Immature natural killer cell (primary cell): ENCODE measurements at places on chromosomes 16 and 17. TPM values are rescaled to one million over a fixed set of nuclear protein-coding genes. Genes with fewer than 3 reads are reported as not detected.
A peak's percentile ranks its signal among the peaks of the same experiment; 100 is the strongest.

The C16orf78 gene
- polyA plus RNA-seq: not detected

The CNEP1R1 gene
- 19.4 TPM for polyA plus RNA-seq

The KRT20 gene
- polyA plus RNA-seq: not detected

The CLEC18C gene
- polyA plus RNA-seq: not detected

The TMC8 gene
- 58.2 TPM for polyA plus RNA-seq

The DNASE1L2 gene
- not detected for polyA plus RNA-seq

- DNase-seq: no peak
Measured at GRCh38 chr17:81994593-81995462, 17.4 kb downstream of the ASPSCR1 start.

- no peak for DNase-seq
Measured at GRCh38 chr17:78230252-78230962, 1.0 kb upstream of the TMEM235 start.

- no peak for DNase-seq
Measured at GRCh38 chr17:74362069-74362405, 369 bp upstream of the BTBD17 start.

GRCh38 chr17:43546319-43547188, at the start of gene ETV4:
ETV4 (minus strand) TSS chr17:43546340; CDS start chr17:43545617, 723 bp downstream.
- peak; percentile 84 for DNase-seq

DNA sequence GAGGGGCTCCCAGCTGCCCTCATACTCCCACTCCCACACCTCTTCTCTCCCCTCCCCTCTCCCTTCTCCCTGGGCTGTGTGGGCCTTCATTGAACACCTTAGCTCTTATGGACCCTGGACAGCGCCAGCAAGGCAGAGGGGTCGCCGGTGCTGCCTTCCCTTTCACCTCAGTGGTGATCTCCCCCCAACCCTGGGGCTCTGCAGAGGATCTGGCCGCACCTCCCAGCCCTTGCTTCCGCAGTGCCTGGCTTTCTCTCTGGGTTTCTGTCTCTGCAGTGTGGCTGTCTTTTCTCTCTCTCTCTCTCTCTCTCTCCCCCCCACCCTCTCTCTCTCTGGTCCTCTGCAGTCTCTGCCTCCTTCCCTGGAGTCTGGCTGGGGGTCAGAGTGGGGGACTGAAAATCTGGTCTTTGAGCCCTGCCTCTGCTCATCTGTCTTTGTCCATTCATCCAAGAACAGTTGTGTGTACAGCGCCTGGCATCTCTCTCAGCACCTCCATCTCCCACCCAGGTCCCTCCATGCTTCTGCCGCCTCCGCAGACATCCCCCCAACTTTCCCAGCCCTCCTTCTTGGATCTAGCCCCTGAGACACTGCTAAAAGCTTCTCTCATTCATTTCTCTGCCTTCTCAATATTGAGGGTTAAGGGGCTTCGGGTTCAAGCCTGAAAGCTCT, 1.1 kb downstream of the SEZ6L2 start:
- no peak for DNase-seq

- no peak for DNase-seq
Measured at GRCh38 chr17:38899421-38899820, 26.0 kb upstream of the LASP1NB start.

DNA sequence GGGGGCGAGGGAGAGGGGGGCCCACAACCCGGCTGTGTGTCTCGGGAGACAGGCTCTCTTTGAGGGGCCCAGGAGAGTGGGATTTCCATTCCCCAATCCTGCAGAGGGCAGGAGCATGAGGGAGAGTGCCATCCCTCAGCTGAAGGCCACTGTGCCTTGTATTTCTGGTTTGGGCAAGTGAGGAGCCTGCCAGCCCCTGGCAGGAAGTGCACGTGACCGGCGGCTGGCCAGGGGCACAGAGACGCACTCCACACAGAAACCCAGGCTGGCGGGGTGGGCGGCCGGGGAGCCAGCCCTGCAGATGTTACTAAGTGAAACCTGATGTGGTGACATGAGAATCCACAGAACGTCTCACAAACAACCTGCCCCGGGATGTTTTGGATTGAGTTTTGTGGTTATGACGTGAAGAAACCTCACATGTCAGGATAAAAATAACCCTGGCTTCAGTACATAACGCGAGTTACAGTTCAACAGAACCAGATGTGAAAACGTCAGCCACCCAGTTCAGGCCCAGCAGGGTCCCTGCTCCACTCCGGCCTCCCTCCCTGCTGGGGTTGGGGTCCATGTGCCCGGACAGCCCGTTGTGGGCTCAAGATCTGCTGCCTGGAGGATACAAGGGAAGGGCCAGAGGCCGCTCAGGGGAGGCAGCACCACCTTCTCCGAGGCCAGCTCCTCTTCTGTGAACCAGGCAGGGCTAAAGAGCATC, 51.7 kb upstream of the MTSS2 start:
- DNase-seq: peak; percentile 74

DNA sequence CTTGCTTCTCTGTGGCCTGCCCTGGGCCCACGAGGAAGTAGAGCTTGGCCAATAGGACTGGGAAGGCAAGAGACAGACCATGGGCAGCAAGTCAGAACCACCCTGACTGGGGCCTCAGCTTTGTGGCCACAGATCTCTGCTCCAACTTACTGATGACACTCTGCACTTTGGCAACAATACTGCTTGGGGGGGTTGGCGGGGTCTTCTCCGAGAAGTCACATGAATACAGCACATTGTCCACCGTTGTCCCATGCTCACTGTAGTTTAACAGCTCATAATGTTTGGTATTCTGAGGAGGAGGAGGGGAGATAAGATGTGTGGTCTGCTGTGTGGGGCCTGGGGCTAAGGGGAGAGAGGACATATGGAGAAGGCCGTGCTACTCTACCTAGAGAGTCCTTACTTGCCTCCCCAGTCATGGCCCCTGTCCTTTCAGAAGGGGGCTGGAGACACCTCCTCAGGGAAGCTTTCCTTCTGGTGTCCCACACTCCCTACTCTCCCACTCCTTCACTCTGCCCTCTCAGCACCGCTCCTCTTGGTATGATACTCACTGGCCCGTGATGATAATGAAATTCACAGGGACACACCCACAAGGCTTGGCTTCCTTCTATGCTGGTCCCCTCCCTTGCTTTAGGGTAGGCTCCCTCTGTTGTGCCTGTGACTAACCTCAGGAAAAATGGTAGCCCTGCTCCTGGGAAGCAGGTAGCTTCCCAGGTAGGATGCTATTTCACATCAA, 4.0 kb upstream of the DHRS13 start:
- no peak for DNase-seq

DNA sequence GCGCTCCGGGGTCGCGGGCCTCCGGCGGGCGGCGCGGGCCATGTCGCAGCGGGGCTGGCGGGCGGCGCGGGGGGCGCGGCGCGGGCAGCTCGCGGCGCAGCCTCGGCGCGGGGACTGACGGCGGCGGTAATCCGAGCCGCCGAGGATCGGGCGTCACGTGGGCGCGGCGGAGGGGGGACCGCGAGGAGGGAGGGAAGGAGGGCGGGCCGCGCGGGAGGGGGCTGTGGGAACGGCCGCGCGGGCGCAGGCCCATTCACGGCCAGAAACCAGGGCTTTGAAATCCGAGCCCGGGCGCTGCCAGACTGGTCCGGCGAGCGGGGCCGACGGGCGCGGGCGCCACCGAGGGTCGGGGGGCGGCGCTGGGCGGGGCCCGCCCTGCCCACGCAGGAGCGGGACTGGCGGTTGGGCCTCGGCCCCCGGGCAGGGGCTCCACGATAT, at the start of gene MTSS2:
Gene MTSS2 (minus strand): TSS at position 116 of the 438 bp plus-strand sequence. CDS start 262 bp downstream, outside the sequence.
- DNase-seq: no peak

GRCh38 chr17:48187872-48188608, 80.5 kb downstream of the SNX11 start:
- no peak for DNase-seq

DNA sequence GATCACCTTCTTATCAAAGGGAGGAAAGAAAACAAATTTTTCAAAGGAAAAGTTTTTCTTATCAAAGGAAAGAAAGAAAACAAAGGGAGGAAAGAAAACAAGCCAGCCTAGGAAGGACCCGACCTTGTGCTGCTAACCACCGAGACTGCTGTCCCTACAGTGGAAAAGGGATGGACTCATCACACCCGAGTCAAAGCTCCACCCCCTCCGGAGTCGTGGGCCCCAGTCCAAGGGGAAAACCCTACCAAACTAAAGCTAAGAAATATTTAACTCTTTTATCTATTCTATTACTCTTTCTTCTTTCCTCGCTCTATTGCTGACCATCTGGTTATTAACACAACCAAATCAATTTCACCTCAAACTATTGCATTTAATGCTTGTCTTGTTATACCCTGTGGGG, 6.1 kb upstream of the ENDOV start:
- no peak for DNase-seq

- DNase-seq: no peak
Measured at GRCh38 chr17:78555746-78556401, 21.3 kb downstream of the DNAH17 start.

DNA sequence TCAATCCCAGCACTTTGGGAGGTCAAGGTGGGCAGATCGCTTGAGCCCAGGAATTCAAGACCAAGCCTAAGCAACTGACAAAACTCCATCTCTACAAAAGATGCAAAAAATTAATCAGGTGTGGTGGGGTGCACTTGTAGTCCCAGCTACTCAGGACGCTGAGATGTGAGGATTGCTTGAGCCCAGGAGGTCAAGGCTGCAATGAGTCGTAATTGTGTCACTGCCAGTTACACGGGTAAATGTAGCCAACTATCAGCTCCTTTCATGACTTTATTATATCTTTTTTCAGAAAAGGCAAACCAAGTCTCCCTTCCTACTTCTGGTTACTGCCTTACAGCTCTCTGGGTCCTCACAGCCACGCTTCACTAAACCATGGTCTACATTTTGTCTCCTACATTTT, 4.0 kb downstream of the SDF2 start:
- DNase-seq: no peak

DNA sequence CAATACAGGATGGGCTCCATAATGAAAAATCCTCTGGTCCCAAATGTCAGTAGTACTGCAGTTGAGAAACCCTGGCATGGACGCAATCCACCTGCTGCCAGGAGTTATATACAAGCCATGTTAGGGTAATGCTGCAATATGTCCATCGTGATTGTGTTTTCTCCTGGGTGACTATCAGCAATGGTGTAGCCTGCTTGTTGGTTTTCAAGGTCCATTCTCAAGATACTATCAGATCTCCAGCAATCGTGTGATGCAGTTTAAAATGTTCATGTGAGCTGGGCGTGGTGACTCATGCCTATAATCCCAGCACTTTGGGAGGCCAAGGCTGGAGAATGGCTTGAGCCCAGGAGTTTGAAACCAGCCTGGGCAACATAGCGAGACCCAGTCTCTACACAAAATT, 24.0 kb downstream of the ABCC1 start:
- no peak for DNase-seq

DNA sequence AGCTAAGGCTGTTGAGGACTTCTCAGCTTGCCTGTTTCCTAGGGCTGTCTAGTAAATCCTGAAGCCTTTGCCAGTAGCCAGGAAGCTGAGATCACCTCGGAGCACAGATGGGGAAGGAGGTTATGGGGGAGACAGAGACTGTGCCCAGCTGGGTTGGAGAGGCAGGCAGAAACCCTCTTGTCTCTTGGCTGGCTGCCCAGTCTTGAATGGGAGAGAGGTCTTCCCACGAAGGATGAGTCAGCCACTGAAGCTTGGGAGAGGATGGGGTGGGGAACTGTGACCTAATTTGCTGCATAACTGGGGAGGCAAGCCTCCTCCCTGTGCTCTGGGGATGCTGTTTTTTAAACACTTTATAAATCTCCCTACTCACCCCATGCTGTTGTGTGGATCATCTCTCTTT, 69.8 kb downstream of the SHISA9 start:
- no peak for DNase-seq

DNA sequence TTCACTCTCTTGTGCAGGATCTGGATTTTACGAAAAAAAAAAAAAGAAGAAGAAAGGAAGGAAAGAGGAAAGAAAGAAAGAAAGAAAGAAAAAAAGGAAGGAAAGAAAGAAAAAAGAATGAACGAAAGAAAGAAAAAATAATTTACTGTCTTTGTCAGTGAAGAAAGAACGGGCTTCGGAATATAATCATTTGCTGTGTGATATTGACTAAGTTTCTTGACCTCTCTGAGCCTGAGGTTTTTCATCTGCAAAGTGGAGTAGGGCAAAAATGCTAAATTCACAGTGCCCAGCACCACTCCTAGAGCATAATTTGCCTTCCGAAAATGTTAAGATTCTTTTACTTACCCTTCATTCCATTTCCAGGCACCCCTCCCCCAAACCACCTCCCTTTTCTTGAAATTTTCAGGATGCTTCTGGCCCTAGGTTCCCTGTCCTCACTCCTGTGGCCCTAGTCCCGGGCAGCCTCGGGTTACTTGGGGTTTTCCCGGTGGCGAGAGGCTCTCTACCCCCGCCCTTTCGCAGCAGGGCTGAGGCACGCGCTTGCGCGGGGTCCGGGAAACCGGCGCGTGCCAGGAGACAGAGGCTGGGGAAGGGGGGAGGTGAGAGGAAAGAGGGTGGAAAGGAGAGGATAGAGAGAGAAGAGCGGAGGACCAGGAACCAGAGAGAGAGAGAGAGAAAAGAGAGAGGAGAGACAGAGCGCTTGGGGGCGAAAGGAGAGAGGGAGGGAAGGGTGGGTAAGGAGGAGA, at the start of gene CNTNAP1:
Gene CNTNAP1 (plus strand): TSS at position 556 of the 746 bp plus-strand sequence. CDS start 299 bp downstream, outside the sequence.
- no peak for DNase-seq

DNA sequence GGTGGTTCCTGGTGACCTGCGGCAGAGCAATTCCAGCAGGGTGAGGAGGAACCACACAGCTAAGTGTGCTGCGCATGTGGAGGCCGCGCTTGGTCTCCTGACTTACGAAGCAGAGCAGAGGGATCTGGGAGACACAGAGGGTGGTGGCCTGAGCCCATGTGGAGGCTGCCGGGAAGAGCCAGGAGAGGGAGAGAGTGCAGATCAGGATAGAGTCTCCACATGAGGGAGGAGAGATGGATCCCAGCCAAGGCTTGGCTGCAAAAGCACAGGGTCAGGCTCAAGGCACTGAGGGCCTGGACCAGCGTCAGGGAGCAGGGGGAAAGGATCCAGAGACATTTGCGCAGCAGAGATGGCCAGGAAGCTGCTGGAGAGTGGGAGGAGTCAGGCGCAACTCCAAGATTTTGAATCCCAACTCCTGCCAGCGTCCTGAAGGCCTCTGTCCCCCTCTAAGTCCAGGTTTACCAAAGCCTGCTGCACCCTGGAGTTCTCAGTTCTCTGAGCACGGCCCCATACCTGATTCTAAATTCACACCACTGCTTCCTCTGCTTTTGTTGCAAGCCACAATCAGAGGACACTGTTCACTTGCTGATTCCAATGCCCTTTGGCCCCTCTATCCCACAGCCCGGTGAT, 11.3 kb upstream of the MLLT6 start:
- no peak for DNase-seq

DNA sequence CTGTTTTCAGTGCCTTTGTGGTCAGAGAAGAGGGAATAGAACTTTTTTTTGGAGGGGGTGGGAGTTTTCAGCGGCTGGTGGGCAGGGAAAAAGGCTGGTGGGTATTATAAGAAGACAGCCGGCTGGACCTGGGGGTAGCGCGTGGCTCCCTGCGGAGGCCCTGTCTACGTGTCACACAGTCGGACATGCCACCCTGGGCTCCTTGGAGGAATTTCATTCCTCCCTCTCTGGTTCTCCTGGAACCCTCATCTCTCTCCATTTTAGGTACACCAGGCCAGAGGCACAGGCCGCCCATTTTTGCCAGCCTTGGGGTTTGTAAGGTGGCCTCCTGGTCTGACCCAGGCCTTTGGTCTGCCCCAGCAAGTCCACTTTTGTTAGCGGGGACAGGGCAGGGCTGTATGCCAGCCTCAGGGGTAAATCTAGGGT, 908 bp downstream of the FKBP10 start:
- no peak for DNase-seq
